ENCODE measurements at places on chromosomes 3 and 15.
A peak's percentile ranks its signal among the peaks of the same experiment; 100 is the strongest.

- DNase-seq, result no peak
These were observed 55.9 kb downstream of the ALCAM start for GRCh38 chr3:105422645-105423044.

GRCh38 chr3:100009276-100010086, 104.8 kb downstream of the FILIP1L start:
- DNase-seq, result no peak

GRCh38 chr3:18424729-18425640, at the start of gene SATB1:
Gene SATB1, minus strand, starts transcription at chr3:18425339. Its CDS starts 4,372 bp downstream, at chr3:18420967.
- DNase-seq, result peak; percentile 46

DNA sequence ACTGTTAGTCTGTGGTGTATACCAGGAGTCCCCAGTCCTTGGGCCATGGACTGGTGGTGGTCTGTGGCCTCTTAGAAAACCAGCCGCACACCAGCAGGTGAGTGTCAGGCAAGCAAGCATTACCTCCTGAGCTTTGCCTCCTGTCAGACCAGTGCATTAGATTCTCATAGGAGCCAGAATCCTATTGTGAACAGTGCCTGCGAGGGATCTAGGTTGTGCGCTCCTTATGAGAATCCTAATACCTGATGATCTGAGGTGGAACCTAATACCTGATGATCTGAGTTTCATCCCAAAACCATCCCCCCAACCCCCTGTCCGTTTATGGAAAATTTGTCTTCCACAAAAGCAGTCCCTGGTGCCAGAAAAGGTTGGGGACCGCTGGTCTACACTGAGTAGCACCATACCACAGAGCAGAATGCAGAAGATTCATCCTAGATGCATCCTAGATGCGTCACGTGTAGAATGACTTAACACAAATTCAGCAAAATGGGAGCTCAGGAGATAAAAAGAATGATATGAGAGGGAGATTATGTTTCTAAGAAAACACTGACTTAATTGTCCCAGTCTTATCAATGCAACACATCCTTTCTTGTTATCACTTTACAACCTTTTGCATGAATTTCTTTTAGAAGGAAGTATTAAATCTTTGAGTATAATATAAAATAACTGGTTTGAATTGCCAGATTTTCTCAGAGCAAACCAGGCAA, 28.5 kb downstream of the SELENOT start:
- no peak for DNase-seq

DNA sequence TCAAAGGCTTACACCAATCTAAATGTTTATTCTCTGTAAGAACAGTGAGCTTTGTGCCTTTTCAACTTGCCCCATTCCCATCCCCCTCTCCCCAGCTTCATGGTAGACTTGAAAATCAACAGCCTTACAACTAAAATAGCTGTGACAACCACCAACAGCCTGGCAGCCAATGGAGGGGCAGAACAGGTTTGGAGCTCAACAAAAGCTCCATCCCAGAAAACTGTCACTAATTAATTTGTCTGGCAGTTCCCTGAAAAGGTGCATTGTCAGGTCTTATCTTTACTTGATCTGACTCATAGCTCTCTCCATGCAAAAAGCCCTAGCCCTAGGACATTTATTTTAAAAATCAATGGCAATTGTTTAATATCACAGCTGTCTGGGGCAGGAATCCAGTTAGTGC, 22.6 kb downstream of the MTHFS start:
- DNase-seq, result no peak

- DNase-seq, result no peak
These were observed 64.8 kb downstream of the NTRK3 start for GRCh38 chr15:88191812-88192165.

DNA sequence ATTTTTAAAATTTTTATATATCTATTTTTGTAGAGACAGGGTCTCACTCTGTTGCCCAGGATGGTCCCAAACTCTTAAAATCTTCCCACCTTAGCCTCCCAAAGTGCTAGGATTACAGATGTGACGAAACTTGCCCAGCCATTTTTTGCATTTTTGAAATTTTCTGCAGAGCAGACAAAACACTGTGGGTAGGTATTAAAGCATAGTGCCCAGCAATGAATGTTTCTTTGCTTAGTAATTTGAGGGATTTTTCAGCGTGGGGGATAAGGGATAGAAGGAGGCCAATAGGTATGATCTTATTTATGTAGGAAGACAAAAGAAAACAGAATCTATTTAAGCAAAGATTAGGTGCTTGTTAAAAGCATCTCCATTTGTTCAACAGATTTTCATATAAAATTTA, 446.8 kb upstream of the DPH6 start:
- DNase-seq, result no peak

GRCh38 chr3:71101626-71102025, 481.9 kb downstream of the FOXP1 start:
- DNase-seq, result no peak

- DNase-seq, result no peak
These were observed 398.3 kb downstream of the MFSD1 start for GRCh38 chr3:159200176-159200575.

DNA sequence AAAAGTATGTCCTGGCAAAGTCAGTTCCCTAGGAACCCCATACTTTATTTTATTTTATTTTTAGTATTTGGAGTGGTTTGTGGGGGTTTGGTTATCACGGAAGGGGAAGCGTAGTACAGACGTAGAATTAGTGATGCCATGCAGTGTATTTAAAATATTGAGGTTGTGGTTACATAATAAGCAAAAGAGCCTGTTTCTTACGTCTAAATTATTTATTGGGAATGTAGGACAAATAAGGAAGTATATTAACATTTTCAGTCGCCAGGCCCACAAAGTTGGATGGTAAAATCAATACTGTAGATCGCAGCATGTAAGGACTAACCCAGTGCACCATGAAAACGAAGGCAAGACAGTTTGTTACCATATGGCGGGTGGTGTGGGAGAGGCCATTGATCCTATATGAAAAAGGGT, 558 bp downstream of the DTWD1 start:
- DNase-seq, result no peak

DNA sequence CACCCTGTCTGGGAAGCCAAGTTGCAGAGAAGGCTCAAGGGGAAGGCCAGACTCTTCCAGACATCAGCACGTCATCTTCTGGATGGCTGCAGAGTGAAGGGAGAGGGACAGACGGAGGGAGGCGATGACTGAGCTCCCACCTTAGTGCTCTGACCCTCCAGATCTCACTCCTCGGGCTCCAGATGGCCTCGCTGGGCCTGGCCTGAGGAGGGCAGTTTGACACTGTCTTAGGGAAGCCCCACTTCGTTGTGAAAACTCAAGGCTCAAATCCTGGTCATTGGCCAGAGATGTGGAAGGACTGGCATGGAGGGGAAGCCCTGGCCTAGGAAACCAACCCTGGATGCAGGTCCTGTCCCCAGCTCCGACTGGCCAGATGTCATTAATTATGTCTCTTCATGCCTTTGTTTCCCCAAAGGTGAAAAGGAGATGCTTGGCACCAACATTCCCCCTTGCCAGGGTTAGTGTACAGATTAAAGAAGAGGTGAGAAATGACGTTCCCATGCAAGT, 70.4 kb downstream of the ADCY5 start:
- DNase-seq, result no peak

DNA sequence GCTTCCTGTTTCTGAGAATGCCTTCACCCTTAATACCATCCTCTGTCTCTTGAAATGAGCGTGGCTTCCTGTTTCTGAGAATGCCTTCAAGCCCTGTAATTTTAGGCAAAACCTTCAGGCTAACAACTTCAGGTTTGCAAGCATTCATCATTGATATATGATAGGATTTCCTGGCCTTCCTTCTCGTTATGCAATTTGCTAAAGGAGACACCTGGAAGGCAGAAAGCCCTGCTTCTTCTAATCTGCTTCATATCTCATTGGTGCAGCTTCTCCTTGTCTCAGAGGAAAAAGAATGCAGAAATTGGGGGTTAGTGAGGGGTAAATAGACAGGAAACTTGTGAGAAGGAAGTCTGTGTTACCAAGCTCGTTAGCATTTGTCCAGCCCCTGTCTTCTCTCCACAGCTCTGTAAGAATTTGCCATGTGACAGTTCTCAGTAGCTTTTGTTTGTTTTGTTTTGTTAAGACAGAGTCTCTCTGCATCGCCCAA, 7.3 kb downstream of the ARL6IP5 start:
- DNase-seq, result no peak

DNA sequence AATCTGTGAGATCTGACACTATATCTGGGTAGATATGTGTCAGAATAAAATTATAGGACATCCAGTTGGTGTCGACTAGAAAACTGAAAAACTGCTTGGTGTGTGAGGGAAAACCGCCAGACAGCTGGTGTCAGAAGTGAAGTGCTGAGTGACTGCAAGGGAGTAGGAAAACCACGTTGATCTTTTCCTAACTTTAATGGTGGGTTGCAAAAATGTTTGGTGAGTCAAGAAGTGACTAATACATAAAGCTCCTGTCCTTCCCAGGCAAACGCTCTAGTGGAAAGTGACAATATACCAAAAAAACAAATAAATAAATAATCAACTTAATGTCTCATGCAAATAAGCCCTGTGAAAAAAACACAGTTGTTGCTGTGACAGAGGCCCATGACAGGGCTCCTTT, 7.3 kb upstream of the CD96 start:
- no peak for DNase-seq

Measured in activated CD4-positive, alpha-beta T cell treated with anti-CD3 and anti-CD28 coated beads, Interleukin-2, amount 50 U/mL, for 24 hours (primary cell).